ENCODE measurements at places on chromosomes 1 and 21. TPM values are rescaled to one million over a fixed set of nuclear protein-coding genes. Genes with fewer than 3 reads are reported as not detected.

Gene ZNF669
- total RNA-seq = 9.0 TPM

Gene LIN28A
- total RNA-seq = not detected

Gene GNAT2
- total RNA-seq = not detected

Gene SPRR5
- total RNA-seq = not detected

Gene PCBP3
- total RNA-seq = 0.18 TPM

All from endothelial cell of coronary artery (primary cell).